ENCODE measurements at places on chromosomes 1 and 21.
A peak's percentile ranks its signal among the peaks of the same experiment; 100 is the strongest.

DNA sequence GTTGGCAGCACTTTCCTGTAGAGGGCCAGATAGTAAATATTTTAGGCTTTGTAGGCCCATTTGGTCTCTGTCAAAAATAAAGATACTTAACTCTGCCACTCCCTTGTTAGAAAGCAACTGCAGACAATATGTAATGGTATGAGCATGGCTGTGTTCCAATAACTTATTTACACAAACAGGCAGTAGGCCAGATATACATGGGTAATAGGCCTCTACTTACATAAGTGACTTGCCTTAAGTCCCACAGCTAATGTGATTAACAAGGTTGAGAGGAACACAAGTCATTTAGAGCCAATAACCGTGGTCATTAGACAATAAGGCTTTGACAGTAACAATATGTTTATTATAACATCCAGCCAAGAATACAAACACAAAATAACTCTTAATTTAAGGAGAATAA, 17.4 kb downstream of the CCT8 start:
- DNase-seq, result peak; percentile 63

DNA sequence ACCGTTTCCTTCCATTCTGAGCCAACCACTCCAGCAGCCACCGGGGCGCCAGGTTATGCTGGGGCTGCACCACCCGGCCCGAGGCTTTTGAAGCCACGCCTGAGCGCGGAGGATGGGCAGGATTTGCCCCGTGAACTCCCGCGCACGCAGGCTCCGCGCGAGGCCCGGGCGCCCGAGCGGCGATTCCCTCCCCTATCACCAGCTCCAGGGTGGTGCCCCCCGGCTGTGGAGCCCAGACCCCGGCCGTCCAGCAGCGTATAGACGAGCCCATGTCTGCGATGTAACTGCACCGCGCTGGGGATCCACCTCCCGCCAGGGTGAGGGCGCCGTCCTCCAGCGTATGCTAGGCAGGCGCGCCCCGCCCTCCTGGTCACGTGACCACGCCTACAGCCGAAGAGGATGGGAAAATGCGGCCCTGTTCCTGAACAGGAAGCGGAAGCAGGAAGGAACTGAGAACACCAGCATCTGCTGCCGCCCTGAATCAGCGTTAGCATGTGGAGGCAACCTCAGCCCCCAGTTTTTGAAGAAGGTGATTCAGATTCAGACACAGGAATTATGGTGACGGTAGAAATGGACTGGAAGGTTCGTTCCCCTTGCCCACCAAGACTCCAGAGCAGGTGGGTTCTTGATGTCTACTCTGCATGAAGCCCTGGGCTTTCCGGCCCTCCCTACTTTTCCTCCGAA, 46.0 kb downstream of the VPS26C start:
- peak; percentile 98 for DNase-seq

DNA sequence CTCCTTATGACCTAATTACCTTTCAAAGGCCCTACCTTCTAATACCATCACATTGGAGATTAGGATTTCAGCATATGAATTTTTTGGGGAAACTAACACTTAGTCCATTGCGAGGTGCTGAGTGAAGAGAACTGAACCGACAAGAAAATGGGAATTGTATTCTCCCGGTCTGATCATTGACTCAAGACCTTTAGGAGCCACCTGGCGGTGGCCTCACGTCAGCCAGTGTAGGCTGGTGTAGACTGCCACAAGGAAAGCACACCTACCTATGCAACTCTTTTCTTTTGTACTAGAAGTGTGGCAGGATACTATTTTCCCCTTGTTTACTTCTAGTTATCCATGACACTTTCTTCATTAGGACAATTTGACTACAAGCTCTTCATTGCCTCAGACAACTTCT, 333.5 kb upstream of the B3GALT2 start:
- DNase-seq, result no peak

DNA sequence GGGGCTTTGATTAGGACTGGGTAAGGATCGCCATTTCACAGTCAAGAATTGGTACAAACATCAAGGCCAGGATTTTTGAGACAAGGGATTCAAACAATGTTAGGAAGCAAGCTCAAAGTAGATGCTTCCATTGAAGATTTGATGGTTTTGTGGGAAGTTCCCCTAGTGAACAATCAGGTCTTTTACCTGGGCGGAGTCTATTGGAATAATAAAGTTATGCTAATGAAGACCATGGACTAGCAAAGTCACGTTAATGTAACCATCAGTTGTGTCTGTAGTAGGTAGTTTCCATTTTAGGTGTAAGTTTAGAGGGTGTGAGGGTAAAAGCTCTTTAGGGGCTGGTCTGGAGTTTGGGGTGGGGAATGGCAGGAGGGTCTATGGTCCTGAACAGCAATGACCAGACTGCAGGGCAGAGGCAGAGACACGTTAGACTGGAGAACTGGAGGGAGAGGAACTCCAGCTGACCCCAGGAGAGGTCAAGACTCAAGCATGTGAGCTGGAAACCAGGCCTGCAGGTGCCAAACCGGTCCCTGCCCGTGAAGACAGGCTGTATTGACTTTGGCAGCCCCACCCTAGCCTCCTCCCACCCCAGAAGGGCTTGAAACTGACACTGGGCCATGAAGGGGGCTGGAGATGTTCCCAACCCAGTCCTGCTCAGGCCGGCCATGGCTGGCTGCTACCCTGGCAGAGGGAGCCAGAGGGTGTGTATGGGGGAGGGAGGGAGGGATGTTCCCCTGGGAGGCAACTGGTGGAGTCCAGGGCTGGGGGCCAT, 36.0 kb upstream of the GPR37L1 start:
- DNase-seq, result peak; percentile 65

- DNase-seq, result no peak
Measured at GRCh38 chr21:31560479-31560878, 99.0 kb upstream of the SOD1 start.
